ENCODE measurements at places on chromosomes 7 and 10.

DNA sequence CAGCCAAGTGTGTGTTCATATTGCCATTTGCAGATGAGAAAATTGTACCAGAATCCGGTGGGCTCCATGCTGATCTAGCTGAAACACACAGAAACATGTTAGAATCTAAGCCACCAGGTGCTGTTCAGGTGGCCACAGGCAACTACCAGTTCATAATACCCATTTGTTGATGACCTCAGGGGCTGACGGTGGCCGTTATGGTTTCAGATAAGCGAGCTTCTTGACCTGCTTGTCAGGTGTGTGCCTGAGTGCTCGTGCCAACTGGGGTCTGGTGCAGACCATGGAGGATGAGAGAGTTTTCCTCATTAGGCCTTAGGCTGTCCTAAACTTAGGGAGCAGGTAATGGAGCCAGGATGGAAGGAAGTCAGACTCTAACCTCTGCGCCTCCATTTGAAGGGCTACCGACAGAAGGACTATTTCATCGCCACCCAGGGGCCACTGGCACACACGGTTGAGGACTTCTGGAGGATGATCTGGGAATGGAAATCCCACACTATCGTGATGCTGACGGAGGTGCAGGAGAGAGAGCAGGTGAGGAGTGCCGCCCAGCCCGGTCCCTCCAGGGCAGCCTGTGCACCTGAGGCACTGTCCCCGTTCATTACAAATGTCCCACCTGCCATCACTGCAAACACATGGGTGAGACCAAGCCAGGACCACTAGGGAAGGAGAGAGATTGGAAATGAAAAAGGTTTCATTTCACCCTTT lies 53.1 kb downstream of the MKI67 start:
- DNase-seq: no peak

GRCh38 chr7:89232-90019 lies 102.9 kb upstream of the FAM20C start:
- DNase-seq: no peak

DNA sequence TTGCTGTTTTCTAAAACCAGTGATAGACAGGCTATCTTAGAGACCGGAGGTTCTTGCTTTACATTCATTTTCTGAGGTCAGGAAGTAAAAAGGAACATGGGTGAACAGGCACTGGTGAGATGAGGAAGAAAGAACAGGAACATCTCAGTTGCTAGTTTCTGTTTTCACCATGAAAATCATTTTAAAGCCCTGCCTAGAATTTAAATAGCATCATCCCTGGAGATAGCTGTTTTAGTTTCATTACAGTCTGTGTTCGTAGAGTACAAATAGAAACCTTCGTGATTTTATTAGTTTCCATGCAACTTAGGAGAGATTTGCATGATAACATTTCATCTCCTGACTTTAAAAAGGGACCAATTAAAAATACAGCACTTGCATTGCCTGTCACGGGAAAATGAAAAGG lies 14.7 kb downstream of the KCNMA1 start:
- DNase-seq: no peak

GRCh38 chr10:124040451-124041188 lies 52.8 kb downstream of the CHST15 start:
- no peak for DNase-seq

DNA sequence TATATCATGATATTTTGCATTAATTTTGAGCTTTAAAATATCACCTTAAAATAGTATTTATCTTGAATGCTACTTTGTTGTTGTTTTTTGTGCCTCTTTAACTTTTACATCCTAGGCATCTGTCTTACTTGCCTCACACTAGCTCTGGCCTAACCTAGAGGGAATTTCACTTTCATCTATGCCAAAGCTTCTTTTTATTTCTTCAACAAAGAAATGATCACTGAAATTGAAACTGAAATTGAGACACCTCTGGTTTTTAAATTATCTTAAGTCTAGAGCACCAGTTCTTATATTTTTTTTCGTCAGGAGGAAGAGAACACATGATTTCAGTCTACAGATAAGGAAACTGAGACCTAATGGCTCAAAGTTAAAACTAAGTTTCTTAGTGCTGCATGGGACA lies 3.5 kb upstream of the SCIN start:
- no peak for DNase-seq

DNA sequence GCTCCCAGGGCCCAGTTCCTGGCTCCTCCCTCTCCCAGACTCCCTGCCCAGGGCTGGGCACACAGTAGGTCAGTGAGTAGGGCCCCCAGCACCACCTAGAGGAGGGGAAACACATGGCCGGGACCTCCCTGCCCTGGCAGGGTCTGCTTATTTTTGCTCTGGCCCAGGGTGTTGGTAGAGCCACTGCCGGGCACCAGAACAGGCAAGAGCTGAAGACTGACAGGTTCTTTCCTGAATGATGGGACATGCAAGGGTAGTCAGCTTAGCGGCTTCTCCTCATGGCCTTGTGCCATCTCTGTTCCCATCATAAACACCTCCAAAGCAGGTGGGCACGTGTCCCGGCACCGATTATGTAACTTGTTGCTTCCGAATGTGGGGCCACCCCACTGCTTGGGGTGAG lies 86.5 kb downstream of the NEURL1 start:
- DNase-seq: peak; percentile 70

- no peak for DNase-seq
These were observed 50.9 kb downstream of the INPP5A start for GRCh38 chr10:132588301-132589013.

- no peak for DNase-seq
These were observed 64.6 kb upstream of the LRRN3 start for GRCh38 chr7:111026343-111026742.

DNA sequence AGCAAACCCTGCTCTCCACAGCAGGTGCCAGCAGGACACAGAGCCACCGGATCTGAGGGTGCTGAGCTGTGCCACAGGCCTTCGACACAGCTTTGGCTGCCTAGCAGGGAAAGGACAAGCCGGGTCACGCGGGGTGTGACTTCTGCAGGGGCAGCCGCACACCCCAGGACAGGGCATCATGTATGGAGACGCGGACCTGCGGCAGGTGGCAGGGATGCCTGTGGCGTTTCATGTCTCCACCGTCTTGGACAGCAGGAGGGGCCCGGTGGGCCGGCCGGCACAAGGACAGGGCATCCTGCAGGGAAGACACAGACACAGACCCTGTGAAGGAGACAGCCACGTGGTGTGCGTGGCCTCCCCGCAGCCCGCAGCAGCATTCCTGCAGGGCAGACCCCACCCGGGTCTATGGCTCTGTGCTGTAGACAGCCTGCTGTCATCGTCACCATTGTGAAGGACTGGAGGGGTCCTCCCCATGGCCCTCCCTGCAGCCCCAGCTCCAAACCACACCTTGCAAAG lies 109.2 kb downstream of the PDGFA start:
- DNase-seq: peak; percentile 5

GRCh38 chr10:48287417-48288391 lies 13.2 kb upstream of the FRMPD2 start:
- no peak for DNase-seq

GRCh38 chr7:47601119-47601880 lies 19.4 kb upstream of the TNS3 start:
- no peak for DNase-seq

DNA sequence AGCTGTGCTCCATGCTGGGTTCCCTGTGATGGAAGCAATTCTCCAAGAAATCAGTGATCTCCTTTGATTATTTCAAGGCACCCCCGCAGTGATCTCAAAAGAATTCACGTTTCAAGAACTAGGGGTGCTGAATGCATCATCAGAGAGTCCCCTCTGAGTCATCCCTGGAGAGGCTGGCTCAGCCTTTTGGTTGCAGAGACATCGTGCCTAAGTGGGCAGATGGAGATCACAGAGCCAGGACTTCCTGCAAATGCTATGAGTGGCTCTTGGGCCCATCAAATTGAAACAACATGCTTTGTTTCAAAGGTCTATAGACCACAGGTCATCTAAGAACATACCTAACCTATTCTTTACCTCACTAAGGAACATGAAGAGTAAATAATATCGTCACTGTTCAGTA lies 41.5 kb upstream of the PLEKHA1 start:
- no peak for DNase-seq

DNA sequence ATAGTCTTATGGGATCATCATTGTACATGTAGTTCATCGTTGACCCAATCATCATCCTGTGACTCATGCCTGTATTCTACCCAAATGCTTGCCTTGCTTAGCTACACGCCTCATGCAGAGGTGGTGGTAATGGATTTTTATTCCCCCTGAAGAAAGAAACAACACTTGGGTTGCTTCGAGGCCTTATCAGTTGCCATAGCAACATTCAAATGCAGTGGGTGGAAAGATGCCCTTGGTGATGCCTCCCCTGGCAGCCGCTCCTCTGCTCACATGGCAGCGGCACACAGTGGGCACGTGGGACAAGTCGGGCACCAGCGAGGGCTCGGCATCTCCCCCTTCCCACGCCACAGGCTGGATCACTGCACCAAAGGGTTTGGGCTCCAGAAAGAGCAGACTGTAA lies 54.0 kb upstream of the NMT2 start:
- no peak for DNase-seq

GRCh38 chr7:8213381-8213780 lies 48.6 kb downstream of the ICA1 start:
- no peak for DNase-seq

- DNase-seq: no peak
These were observed 1.6 kb upstream of the TARP start for GRCh38 chr7:38274927-38275620.

- DNase-seq: no peak
These were observed 172.6 kb downstream of the FAM107B start for GRCh38 chr10:14601872-14602725.

- no peak for DNase-seq
These were observed 85.7 kb downstream of the ANLN start for GRCh38 chr7:36475381-36475780.

DNA sequence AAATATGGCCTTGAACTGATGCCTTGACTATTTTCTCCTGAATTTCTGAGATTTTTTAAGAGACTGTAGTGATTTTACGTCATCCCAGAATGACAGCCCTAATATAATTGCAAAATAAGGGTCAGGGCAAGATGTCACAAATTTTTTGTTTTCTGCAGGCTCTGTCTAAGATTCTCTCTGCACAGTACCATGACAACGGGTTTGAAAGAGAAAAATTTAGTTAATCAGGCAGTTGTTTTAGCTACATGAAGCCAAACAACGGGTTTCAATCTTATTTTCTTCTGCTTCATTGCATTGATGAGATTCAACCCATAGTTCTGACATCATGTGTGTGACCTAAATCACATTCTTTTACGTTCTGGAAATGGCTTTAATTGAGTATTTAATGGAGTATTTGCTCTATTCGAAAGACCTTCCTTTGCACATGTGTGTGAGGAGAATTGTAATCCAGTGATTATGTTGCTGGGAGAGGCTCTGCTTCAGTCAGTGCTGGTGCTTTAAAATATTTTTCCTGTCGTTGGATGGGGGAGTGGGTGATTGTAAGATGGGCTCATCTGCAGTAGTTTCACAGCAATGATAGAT lies 118.0 kb upstream of the RHOBTB1 start:
- DNase-seq: no peak

DNA sequence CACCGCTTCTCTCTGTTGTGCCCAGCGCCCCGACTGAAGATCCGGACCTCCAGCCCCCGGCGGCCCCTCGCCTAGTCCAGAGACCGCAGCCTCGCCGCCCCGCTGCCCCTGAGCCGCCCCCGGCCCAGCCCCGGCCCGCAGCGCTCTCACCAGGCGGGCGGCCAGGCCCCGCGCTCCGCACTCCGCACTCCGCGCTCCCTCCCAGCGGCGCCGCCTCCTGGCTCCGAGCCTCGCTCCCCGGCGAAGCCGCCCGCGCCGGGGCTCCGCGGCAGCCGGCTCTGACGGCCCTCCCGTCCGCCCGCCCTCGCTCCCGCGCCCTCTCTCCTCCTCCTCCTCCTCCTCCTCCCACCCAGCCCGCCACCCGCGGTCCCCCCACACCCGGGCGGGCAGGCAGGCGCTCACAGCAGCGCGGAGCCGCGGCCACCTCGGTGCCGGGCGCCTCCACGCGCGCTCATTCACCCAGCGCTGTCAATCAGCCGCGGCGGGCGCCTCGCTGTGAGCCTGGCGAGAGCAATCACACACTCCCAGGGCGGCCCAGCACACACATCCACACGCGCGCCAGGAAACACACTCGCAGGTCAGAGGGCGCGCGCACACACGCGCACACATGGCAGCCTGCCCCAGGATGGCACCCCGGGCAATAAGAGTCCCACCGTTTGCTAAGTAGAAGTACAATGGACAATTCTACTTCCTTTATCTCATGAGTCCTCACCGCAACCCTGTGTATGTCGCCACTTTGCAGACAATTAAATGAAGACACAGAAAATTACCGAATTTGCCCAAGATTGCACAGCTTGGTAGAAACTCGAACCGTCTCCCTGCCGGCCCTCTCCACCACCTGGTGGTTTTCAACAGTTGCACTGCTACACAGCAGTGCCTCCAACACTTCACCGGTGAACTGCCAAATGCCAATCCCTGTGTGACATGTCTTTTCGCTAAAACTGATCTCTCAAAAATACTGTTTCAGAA lies at the start of gene PRRT4:
Gene PRRT4 (minus strand): TSS at position 280 of the 969 bp plus-strand sequence.
- DNase-seq: peak; percentile 86

- DNase-seq: no peak
These were observed 27.2 kb upstream of the AP5Z1 start for GRCh38 chr7:4748231-4748681.

- no peak for DNase-seq
These were observed 14.8 kb upstream of the PRKAG2 start for GRCh38 chr7:151891753-151892152.

DNA sequence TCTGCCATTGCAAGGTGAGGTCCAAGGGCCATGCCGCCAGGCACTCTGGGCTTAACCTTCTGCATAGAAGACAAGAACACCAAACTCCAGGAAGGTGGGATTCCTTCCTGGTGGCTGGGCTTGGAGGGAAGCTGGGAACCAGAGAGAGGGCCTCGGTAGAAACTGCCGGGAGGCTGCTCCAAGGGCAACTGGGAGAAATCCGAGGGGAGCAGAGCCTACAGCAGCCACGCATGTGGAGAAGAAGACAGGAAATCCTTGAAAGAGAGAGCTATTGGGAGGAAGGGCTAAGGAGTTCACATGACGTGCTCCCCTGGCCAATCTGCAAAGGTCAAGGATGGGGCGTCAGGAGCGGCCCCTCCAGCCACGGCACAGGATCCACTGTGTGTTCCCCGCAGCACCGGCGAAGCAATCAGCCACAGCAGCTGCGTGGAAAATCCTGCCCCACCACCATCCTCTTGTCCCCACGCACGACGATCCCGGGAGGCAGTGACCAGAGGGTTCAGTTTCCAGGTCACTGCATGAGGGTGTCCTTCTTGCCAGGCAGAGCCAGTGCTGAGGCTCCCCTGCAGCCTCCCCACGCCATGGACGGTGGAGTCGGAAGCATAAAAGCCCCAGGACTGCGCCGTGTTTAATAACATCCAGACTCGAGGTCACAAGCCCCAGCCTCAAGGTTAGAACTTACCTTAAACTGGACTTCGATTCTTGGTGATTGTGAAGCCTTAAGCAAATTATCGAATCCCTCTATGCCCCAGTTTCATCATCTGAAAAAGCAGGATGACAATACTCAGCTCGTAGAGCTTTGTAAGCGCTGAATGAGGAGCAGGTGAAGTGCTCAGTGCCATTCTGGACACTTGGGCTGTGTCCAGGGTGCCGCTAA lies 8.6 kb upstream of the PPP2R2D start:
- no peak for DNase-seq

- peak; percentile 50 for DNase-seq
These were observed 29.4 kb downstream of the CDK14 start for GRCh38 chr7:90625562-90625961.

- DNase-seq: no peak
These were observed 223.8 kb downstream of the DYNC1I1 start for GRCh38 chr7:95996174-95996573.

All from iPS-NIHi11 (cell line).